ENCODE measurements at places on chromosomes 2 and 18.
A peak's percentile ranks its signal among the peaks of the same experiment; 100 is the strongest.

GRCh38 chr2:8119782-8120505 lies 561.9 kb upstream of the ID2 start:
- no peak for DNase-seq

- no peak for DNase-seq
Observed at GRCh38 chr2:216517447-216518225, 19.0 kb downstream of the RPL37A start.

- DNase-seq = peak; percentile 78
Observed at GRCh38 chr2:73175663-73176204, 26.6 kb upstream of the NOTO start.

DNA sequence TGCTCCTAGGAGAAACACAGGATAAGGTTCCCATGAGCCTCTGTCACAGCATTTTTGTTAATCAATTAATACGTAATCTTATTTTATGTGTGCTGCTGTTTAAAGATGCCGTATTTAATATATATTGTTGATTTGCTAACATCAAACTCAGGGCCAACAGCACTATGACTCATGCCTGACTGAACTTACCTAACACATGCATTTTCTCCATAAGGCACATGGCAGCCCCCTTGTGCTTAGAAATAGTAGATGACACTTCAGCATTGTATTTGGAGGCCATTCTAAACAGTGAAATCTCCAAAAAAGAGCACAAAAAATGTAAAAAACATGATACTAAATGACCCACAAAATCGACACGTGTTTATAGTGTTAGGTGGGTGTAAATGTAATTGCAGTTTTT lies 314.8 kb downstream of the MYCN start:
- no peak for DNase-seq

- no peak for DNase-seq
Observed at GRCh38 chr2:905091-905832, 45.4 kb upstream of the SNTG2 start.

- DNase-seq = no peak
Observed at GRCh38 chr2:33204945-33205344, 258.2 kb downstream of the LTBP1 start.

- DNase-seq = peak; percentile 85
Observed at GRCh38 chr18:46759890-46760289, 3.0 kb upstream of the ST8SIA5 start.

- DNase-seq = no peak
Observed at GRCh38 chr2:137336067-137336466, 570.7 kb downstream of the THSD7B start.

DNA sequence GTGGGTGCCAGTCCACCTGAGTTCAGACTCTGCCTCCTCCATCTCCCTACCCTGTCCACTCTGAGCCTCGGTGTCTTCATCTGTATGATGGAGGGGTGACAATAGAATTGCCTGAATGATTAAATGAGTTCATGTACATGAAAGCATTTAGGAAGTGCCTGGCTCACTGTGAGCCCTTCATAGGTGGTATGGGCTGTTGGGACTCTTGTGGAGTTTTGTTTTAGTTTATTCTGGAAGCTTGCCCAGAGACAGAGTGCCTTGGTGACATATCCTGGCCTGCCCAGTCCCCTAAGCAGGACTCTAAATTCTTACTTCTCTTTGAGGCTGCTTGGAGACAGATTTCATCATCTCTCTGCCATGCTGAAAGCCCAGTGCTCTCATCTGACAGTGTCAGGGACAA lies 24.5 kb upstream of the GIGYF2 start:
- no peak for DNase-seq

DNA sequence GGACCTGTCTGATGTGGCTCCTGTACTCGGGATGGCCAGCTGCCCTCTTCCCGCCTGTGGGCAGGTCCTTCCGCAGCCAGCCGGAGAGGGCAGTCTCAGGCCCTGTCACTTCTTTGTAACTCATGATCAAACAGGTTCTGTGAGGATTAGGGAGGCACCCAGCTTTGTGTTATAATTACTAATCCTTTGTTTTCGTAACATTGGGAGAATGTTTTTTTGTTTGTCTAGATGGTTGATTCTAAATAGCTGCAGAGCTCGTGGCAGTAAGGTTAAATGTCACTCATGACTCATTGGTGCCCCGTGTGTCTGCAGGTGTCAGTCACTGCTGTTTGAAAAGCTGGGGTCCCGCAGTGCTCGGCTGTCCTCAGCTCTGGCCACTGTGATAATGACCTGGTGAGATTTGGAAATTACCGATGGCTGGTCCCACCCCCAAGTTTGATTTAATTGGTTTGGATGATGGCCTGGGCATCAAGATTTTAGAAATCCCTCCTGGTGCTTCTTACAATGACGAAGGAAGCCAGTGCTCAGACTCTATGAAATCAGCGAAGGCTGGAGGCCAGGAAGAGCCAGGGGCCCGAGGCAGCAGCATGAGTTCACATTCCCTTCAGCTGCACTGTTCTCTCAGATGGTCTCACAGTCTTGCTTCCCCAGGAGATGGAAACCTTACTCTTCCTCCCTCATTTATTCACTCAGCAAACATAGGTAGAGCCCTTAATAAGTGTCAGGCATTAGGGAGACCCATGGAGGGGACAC lies 172.8 kb downstream of the VAPA start:
- DNase-seq = peak; percentile 87

DNA sequence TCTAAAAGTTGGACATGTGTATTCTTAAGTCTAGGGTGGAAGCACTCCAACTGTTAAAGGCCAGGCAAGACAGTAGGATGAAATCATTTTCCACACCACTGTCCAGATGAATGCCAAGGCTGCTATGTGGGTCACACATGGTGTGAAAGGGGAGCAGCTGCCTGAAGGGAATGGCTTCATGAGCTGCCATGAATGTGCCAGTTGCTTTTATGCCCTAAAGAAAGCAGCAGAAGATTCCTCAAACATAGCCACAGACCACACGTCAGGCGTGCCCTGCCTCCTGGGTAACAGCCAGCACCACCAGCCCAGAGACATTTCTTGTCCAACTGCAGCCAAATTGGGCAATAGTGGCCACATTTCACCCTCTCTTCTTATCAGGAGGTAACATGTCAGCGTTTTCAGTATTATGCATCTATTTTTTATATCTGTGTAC lies 130.2 kb downstream of the MTCL1 start:
- no peak for DNase-seq

- DNase-seq = no peak
Observed at GRCh38 chr2:163611557-163611906, 124.3 kb downstream of the FIGN start.

DNA sequence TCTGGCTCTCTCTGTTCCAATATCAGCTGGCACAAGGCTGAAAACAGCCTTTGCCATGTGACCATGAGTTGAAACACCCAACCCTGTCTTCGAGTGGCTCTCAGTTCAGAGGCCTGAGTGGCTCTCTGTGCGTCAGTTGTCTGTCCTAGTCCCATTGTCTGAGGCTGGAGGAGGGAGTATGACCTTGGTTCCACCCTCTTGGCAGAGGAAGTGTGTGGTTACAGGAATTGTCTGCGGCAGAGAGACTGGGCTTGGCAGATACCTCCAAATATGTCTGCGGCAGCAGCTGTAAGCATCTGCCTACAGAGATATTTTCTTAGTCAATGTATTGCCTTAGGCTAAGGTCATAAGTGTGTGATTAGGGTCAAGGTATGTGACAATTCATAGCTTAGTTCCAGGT lies 32.6 kb downstream of the CNGA3 start:
- DNase-seq = no peak
